ENCODE measurements at places on chromosomes 7 and 10. TPM values are rescaled to one million over a fixed set of nuclear protein-coding genes. Genes with fewer than 3 reads are reported as not detected.
A peak's percentile ranks its signal among the peaks of the same experiment; 100 is the strongest.

Gene HOXA9
- total RNA-seq, result not detected

Gene GRID2IP
- not detected for total RNA-seq

Gene MYOF
- 24.2 TPM for total RNA-seq

Gene ERVW-1
- not detected for total RNA-seq

Gene GSDME
- total RNA-seq, result 3.0 TPM

Gene MGMT
- 28.0 TPM for total RNA-seq

Gene EIF3B
- 364 TPM for total RNA-seq

Gene WASHC2A
- 33.6 TPM for total RNA-seq

Gene AP1S1
- total RNA-seq, result 71.3 TPM

Gene SFTPA2
- total RNA-seq, result not detected

Gene SPDYE2
- total RNA-seq, result not detected

- no peak overlapping the region for H3K27ac ChIP-seq
- no peak overlapping the region for H3K4me3 ChIP-seq
- H3K27me3 ChIP-seq, result no peaks in the 10 kb centered on the region
- no peaks in the 10 kb centered on the region for H3K36me3 ChIP-seq
- no peaks in the 10 kb centered on the region for H3K4me1 ChIP-seq
Measured at GRCh38 chr7:34928052-34928451, 109.2 kb downstream of the DPY19L1 start.

DNA sequence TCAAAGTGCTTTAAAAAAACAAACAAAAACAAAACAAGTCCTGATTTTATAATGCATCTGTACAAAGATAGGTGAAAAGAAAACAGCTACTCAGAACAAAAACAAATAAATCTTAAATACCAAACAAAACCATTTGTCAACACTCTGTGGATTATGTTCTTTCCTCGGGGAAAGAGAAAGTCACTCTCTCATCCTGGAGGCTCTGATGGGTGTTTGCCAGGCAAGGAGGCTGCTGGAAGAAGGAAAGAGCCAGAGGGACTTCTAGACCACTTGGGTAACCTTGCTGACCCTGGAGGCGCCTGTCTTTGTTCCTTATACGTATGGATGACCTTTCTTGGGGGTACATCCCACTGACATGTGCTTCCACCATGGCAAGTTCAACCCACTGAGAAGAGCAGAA, 92.8 kb downstream of the ZRANB1 start:
- no peaks in the 10 kb centered on the region for H3K36me3 ChIP-seq
- no peak for DNase-seq
- H3K27me3 ChIP-seq, result no peaks in the 10 kb centered on the region
- peaks cover 51% of the 10 kb centered on the region for H3K4me1 ChIP-seq
- H3K4me3 ChIP-seq, result no peak overlapping the region

DNA sequence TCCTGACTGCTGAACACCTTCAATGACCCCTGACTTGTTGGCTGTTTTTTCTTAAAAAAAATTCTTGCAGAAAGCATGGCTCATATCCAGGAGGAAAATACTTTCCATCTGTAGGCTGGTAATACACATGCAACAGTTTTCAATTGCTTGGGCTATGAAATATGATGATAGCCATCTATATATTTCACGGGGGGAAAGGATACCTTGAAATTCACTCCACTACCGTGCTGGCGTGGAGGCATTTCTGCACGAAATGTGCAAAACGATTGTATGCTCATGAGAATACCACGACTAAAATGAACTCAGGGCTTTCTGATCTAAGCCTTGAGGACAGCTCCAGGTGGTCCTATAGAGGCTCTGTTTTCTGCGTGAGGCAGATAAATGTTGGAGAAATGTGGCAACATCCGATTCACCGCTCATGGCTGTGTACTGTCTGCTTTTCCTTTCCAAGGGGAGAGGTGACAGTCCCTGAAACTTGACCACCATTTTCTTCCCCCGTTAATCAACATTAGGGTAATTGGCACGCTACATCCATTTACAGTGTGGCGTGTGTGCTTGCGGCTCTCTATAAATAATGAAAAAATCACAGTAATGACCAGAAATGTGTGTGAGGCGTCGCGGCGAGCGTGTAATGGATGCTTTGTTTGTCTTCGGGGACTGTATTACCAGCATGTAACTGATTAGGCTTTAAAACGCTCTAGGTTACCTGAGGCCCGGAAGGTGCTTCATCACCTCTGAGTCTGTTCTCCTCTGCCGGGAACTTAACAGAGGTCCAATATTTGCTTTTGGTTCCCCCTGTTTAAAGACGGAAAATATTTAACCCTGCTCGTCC, 12.8 kb upstream of the CARD11 start:
- no peak for DNase-seq
- H3K4me3 ChIP-seq, result no peak overlapping the region
- no peaks in the 10 kb centered on the region for H3K4me1 ChIP-seq
- H3K36me3 ChIP-seq, result no peaks in the 10 kb centered on the region
- H3K27me3 ChIP-seq, result peaks cover 39% of the 10 kb centered on the region

GRCh38 chr7:71145906-71146901, 14.3 kb downstream of the GALNT17 start:
- no peaks in the 10 kb centered on the region for H3K27me3 ChIP-seq
- no peaks in the 10 kb centered on the region for H3K4me1 ChIP-seq
- no peak overlapping the region for H3K27ac ChIP-seq
- no peak overlapping the region for H3K4me3 ChIP-seq
- no peaks in the 10 kb centered on the region for H3K36me3 ChIP-seq

- no peaks in the 10 kb centered on the region for H3K36me3 ChIP-seq
- no peak overlapping the region for H3K4me3 ChIP-seq
- H3K27me3 ChIP-seq, result no peaks in the 10 kb centered on the region
- no peaks in the 10 kb centered on the region for H3K4me1 ChIP-seq
- peak; percentile 33 for DNase-seq
Measured at GRCh38 chr10:59513558-59513957, 151.2 kb upstream of the FAM13C start.

GRCh38 chr7:116086547-116087045, 56.0 kb upstream of the TFEC start:
- no peak overlapping the region for H3K4me3 ChIP-seq
- H3K36me3 ChIP-seq, result no peaks in the 10 kb centered on the region
- no peaks in the 10 kb centered on the region for H3K4me1 ChIP-seq
- no peak for DNase-seq
- no peak overlapping the region for H3K27ac ChIP-seq

GRCh38 chr10:26721561-26721960, 24.1 kb downstream of the PDSS1 start:
- H3K27ac ChIP-seq, result no peak overlapping the region
- no peaks in the 10 kb centered on the region for H3K27me3 ChIP-seq
- H3K36me3 ChIP-seq, result peaks cover 74% of the 10 kb centered on the region
- no peak for DNase-seq
- no peaks in the 10 kb centered on the region for H3K4me1 ChIP-seq
- no peak overlapping the region for H3K4me3 ChIP-seq

GRCh38 chr7:140923358-140924006, 1.2 kb downstream of the BRAF start:
- H3K36me3 ChIP-seq, result no peaks in the 10 kb centered on the region
- H3K27me3 ChIP-seq, result no peaks in the 10 kb centered on the region
- DNase-seq, result peak; percentile 22
- H3K4me1 ChIP-seq, result peaks cover 6% of the 10 kb centered on the region

DNA sequence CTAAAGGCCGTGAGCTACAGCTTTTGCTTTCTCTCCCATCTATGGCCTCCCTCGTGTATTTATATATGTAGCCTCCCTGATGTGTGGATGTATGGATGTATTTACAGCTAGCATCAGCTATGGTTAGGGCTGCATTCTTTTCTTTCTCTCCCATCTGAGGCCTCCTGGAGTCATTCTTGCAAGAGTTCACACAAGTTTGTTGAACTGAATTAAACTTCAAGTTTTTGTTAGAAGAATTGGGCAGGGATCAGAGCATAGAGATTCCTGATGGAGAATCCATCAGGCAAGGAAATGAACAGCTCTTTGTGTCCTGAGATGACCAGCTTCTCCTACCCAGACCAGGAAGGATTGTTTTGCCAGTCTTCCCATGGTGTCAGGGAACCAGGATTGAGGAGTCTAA, 60.3 kb downstream of the AHCYL2 start:
- H3K27me3 ChIP-seq, result no peaks in the 10 kb centered on the region
- H3K4me1 ChIP-seq, result peaks cover 4% of the 10 kb centered on the region
- no peak overlapping the region for H3K27ac ChIP-seq
- no peak for DNase-seq

DNA sequence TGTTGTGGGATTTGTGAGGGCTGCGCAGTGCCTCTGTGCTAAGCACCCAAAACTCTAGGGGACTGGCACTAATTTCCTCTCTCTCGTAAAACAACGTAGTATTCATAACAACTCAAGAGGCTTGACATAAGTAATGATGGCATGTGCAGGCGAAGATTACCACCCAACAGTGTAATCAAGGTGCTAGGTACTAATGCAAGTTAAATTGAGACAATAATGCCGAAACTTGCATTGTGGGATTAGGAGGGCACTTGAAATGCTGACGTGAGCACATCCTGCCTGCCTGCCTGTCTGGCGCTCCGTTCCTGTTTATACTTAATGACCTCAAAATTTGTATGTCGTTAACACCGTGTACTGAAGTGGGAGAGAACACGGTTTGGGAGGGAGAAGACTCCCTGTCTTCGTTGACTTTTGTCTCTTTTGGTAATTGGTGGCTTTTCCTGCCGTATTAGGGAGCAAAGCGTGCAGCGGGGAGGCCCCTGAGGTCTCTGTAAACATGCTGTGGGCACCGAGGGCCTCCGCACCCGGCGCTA, 139.0 kb downstream of the MGMT start:
- H3K4me1 ChIP-seq, result peaks cover 8% of the 10 kb centered on the region
- no peaks in the 10 kb centered on the region for H3K36me3 ChIP-seq
- peak; percentile 55 for DNase-seq
- no peak overlapping the region for H3K27ac ChIP-seq
- H3K4me3 ChIP-seq, result no peak overlapping the region

DNA sequence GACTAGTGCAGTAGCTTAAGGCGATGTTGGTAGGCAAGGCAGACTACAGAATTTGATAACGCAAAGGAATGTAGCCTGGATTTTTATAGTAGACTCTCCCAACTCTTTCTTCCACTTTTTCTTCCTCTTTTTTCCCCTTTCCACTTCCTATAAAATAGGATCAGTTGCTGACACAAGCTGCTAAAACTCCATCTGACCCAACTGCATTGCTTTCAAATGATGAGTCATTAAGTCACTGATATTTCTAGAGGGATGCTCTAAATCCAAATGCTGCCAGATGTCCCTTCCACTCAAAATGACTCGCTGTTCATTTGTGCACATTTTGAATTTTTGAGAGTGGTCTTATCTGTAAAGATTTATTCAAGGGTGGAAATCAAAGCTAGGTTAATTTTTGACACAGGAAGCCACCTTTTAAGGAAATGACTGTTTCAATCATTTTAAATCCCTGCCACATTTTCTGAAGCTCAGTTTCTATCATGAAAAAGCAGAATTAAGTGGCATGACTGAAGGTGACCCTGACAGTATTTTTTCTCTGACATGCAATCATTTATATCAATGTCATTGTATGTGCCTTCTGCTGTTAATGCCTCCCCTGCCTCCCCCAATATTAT, 25.8 kb upstream of the SFMBT2 start:
- no peak overlapping the region for H3K27ac ChIP-seq
- H3K4me1 ChIP-seq, result peaks cover 14% of the 10 kb centered on the region
- H3K27me3 ChIP-seq, result peaks cover 26% of the 10 kb centered on the region
- H3K36me3 ChIP-seq, result no peaks in the 10 kb centered on the region

GRCh38 chr7:124762611-124763143, 2.9 kb downstream of the GPR37 start:
- no peak overlapping the region for H3K27ac ChIP-seq
- H3K27me3 ChIP-seq, result peaks cover 5% of the 10 kb centered on the region
- H3K4me3 ChIP-seq, result no peak overlapping the region
- DNase-seq, result no peak
- no peaks in the 10 kb centered on the region for H3K4me1 ChIP-seq
- H3K36me3 ChIP-seq, result no peaks in the 10 kb centered on the region

GRCh38 chr7:122307228-122307621, 2.7 kb upstream of the FEZF1 start:
- H3K27ac ChIP-seq, result peak overlapping the region; percentile 100
- peak; percentile 51 for DNase-seq
- peaks cover 28% of the 10 kb centered on the region for H3K4me1 ChIP-seq
- H3K36me3 ChIP-seq, result peaks cover 50% of the 10 kb centered on the region

- no peak overlapping the region for H3K4me3 ChIP-seq
- no peak for DNase-seq
- H3K27ac ChIP-seq, result no peak overlapping the region
- peaks cover 8% of the 10 kb centered on the region for H3K27me3 ChIP-seq
- H3K4me1 ChIP-seq, result no peaks in the 10 kb centered on the region
- H3K36me3 ChIP-seq, result no peaks in the 10 kb centered on the region
Measured at GRCh38 chr10:123413353-123413752, 252.8 kb upstream of the GPR26 start.

DNA sequence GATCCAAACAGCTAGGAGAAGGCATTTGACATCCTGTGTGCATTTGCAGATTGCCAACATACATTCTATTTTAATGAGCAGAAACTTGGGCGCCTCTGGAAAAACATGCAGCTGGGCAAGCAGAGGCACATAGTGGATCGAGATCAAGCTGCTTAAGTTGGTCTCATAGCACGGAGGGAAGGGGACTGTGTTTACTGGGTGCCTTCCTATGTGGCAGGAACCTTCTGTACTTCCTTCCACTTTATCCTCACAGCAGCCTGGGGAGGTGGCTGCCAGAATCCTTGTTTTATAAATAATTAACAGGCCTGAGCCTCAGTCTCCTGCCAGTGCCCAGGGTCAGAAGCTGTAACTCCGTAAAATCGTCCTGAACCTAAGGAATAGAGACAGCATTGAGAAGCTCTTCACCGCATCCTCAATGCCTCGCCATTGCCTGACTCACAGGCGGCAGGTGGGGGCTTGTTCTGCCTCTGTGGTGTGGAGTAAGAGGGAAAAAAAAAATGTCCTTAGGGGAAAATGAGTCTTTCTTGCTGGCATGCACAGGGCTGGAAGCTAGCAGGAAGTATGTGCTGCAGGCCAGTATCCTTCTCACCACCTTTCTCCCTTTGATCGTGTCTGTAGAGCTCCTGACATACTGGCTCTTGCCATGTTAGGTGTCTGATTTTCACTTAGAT, 6.2 kb downstream of the VWA2 start:
- DNase-seq, result no peak
- H3K4me3 ChIP-seq, result no peak overlapping the region
- H3K4me1 ChIP-seq, result no peaks in the 10 kb centered on the region

- no peak for DNase-seq
- H3K36me3 ChIP-seq, result no peaks in the 10 kb centered on the region
- no peak overlapping the region for H3K4me3 ChIP-seq
- H3K27ac ChIP-seq, result no peak overlapping the region
- no peaks in the 10 kb centered on the region for H3K4me1 ChIP-seq
Measured at GRCh38 chr7:156621652-156622051, 18.9 kb upstream of the RNF32 start.

GRCh38 chr10:64659311-64659710, 1138.1 kb downstream of the REEP3 start:
- H3K4me1 ChIP-seq, result no peaks in the 10 kb centered on the region
- no peak overlapping the region for H3K4me3 ChIP-seq
- H3K27ac ChIP-seq, result no peak overlapping the region
- H3K27me3 ChIP-seq, result no peaks in the 10 kb centered on the region
- no peak for DNase-seq
